ENCODE measurements at places on chromosomes 6 and 20.

DNA sequence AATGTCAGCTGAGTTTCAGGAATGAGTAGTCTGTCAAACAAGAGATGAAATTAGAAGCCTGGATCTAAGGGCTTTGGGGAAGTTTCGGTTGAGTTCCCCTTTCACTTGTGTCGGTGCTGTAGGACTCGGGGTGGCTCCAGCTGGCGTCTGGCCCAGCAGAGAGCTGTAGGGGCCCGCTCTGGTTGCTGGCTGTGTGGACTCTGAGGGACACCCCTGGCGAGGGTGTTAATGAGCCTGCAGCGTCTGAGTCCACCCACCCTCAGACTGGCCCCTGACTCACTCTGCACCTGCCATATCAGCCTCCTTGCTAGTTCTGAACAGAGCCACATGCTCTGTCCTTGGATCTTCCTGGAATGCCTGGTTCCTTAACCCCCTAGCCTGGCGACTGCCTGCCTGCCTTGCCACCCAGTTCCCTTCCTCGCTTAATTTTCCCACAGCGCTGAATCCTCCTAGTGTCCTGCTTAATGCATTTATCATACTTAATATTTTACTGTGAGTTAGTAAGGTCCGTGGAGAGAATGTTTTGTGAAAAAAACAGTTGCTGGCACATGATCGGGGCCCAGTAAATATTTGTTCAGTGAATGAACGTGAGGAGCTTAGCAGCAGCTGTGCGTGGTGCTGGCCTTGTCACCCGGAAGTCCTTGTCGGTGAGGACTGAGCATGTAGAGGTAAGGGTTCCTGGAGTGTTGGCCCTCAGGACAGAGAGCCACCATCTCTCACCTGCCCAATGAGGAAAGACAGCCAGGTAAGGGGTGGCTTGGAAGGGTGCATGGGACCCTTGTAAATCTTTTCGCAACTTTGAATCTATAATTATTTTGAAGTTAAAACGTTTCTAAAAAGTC, 1.6 kb downstream of the DNAJC5 start:
- DNase-seq, result no peak

DNA sequence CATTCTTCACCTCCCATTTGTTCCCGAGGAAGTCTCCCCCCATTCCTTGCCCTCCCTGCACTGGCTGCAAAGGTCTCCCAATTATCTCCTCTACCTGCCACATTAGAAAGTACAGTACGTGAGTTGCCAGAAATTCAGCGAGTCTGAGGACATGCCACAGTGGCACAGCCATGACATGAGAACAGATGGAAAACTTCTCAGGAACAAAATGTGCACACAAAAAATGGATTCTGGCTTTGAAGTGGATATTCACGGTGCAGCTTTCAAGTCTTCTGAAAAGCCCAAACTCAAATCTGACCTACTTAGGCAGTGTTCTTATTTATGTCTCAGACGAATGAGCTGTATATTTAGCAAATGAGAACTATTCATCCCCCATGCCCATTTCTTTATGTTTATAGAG, 269.1 kb upstream of the ARID1B start:
- DNase-seq, result no peak

GRCh38 chr6:163206196-163206595, 208.3 kb upstream of the QKI start:
- no peak for DNase-seq

- no peak for DNase-seq
Observed at GRCh38 chr6:138943089-138943625, 44.9 kb downstream of the REPS1 start.

DNA sequence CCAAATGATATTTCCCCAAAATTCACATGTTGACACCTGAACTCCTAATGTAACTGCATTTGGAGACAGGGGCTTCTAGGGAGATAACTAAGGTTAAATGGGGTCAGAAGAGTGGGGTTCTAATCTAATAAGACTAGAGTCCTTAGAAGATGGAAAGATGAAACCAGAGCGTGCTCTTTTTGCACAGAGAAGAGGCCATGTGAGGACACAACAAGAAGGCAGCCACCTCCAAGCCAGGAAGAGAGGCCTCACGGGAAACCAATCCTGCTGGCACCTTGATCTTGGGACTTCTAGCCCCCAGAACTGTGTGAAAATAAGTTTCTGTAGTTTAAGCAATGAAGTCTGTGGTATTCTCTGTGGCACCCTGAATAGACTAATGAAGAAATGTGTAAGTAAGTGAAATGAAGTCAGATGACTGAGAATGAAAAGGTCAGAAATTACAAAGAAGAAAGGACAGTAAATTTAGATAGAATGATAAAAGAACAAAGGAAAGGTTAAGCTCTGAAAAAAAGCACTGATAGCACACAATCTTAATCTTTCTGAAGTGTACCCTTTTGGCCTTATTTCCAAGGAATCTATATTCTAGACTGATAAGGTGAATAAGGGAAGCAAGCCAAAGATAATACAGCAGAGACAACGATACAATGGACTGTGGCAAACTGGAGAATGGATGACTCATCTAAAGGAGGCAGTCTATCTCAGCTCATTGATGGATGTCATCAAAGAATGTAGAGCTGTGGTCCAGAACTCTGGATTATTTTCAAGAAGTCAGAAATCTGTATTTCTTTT, 110.4 kb downstream of the MYB start:
- no peak for DNase-seq

GRCh38 chr20:10449270-10449669, 14.2 kb downstream of the SLX4IP start:
- no peak for DNase-seq
